SK-N-MC (cell line): ENCODE measurements at places on chromosomes 16 and 17.

GRCh38 chr17:81194941-81195901, 27.5 kb downstream of the CEP131 start:
- no peak for DNase-seq

DNA sequence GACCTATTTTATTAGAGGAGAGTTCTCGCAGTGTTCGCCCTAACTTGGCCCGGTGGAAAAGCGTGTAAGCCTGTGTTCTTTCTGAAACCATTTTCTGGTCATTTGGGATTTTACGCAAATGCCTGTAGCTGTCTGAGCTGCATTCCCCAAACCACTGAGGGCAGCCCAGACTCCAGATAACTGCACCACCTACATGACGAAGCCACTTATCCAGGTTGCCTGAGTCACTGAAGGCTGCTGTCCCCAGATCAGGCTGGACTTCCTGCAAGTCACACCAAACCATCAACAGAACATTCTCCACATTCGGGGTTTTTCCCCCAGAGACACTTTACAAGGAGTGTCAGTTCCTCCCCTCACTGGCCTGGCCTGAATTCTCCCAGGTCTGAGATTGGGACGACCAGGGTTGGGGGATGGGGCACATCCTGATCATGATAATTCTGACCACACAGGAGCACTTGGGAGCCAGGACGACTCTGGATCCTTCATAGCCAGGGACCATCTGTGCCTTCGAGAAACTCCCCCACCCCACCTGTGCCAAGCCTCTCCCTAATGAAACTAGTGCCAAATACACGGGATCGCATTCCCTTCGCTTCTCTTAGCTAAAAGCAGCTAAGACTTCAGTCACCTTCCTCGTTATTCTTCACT, 2.3 kb downstream of the RPRML start:
- no peak for DNase-seq

- no peak for DNase-seq
These were observed 249.2 kb downstream of the HAPSTR1 start for GRCh38 chr16:9340526-9341256.

DNA sequence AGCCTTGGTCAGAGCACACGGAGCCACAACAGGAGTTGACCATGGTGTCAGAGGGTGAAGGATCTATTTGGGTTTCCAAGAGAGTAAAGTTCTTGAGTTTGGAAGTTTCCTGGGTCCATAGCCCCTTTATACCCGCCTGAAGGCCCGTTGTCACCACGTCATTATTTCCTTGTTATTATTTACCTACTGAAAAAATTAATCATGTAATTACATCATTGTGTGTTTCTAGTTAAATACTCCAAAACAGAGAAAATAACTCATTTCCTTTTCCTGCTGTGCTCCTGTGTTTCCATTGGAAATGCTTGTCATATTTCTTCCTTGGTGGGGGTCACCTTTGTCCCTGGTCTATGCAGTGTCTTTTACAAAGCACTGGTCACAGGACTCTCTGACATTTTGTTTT, at the start of gene KRTAP4-8:
KRTAP4-8 (minus strand) TSS at position 101 of the 400 bp plus-strand sequence; CDS start at position 43, 58 bp downstream.
- DNase-seq: no peak

DNA sequence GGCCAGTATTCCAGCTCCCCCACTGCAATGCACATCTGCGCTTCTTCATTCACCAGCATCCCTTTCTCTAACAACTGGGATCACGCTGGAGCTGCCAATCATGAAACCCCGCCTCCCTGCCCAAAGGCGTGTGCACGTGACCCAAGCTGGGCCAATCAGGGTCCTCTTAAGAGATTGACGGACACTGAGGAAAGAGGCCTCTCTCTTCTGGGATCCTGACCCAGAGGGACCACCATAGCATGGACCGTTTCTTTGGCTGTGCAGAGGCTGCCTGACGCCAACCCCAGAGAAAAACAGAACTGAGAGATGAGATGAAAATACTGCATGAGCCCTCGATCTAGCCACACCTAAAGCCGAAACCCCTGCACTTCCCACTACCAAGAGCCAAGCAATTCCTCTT, 32.0 kb downstream of the COTL1 start:
- DNase-seq: no peak

DNA sequence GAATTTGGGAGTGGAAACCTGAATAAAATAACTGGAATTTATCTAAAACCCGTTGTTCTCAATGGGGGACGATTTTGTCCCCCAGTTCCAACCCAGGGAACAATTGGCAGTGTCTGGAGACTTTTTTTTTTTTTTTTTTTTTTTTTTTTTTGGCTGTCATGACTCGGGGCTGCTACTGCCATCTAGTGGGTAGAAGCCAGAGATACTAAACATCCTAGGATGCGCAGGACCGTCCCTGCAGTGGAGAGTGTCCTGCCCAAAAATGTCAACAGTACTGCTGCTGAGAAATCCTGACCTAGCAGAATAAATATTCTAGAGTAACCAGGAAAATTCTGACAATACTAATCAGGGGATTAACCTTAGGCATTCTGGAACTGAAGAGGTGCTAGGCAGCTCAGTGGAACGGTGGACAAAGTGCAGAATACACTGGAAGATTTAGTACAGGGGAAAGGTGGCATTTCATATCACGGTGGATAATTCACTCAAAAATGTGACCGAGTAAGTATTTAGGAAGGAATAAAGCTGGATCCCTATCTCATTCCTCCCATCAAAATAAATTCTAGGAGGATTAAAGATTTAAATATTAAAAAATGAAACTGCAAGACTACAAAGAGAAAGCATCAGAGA, 107.6 kb downstream of the SPECC1 start:
- DNase-seq: no peak

DNA sequence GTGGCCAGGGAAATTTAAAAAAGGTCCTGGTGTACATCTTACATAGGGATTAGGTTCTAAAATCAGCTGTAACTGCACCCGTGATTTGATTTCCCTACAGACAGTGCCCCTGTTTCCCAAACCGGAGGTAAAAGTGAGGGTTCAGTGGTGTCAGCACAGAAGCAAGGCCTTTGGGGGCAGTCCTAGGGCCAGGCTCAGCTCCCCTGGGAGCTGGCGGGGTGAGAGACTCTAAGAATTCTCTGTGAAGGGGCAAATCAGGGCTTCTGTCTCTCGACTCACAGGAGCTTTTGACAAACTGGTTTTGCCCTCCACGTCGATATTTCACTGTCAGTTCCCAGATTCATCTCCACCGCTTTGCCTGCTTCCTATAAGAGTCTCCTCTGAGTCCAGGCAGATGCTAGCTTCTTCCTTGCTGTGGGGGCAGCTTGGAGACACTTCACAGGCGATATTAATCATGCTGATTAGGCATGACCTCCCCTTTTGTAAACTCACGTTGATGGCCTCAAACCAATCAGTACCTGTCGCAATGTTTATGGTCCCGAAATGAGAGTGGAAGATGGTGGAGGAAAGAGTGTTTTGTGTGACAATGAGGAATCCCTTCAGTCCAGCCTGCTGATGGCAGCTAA, 234.2 kb upstream of the TOX3 start:
- no peak for DNase-seq

DNA sequence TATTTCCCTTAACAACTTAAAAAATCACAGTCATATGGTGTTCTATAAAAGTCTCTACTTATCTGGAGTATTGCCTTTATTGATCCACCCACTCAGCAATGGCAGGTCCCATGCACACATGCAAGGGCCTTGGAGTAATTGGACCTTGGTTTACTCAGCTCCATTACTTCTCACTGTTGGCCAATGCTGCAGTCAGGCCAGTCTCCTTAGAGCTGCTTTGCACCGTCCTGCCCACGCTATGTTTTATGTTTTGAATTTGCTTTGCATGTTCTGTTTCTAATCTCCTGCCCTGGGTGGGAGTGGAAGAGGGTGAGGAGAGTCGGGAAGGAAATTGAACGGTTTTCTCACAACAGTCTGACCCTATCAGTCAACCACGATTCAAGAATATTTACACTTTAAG, 23.6 kb downstream of the ARHGAP44 start:
- DNase-seq: no peak

GRCh38 chr16:73713251-73713650, 583.4 kb upstream of the PSMD7 start:
- no peak for DNase-seq

- no peak for DNase-seq
These were observed 196.1 kb downstream of the NTN1 start for GRCh38 chr17:9217151-9218056.

DNA sequence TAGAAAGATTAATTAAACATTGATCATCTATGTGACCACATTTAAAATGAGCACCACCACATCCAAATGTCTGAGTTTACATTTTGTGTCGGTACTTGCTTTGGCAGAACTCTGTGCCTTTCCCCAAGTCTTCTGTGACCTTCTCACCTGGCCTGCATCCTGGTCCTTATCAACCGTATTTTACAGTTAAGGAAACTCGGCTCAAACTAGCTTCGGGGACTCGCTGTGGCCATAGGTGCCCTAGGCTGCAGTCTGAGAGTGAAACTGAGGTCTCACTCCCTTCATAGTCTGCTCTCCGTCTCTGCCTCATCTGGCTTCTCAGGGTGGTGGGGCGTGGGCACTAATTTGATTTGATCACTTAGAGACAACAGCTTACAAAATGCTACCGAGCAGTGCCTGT, 555.5 kb downstream of the WWOX start:
- DNase-seq: no peak
